ENCODE measurements at places on chromosomes 2 and 18. TPM values are rescaled to one million over a fixed set of nuclear protein-coding genes. Genes with fewer than 3 reads are reported as not detected.

Gene LRP1B
- under 0.01 TPM for total RNA-seq

Gene ZNF385B
- not detected for total RNA-seq

Gene CYP27C1
- not detected for total RNA-seq

Gene KLHL29
- total RNA-seq, result 1.0 TPM

Gene UGT1A10
- not detected for total RNA-seq

Gene SLC4A5
- 6.7 TPM for total RNA-seq

Gene PSMD1
- total RNA-seq, result 40.3 TPM

Gene MEMO1
- 41.7 TPM for total RNA-seq

Gene IGFBP5
- 0.21 TPM for total RNA-seq

Measured in mononuclear cell (primary cell).